Brain (organoid and tissue), 16 donors: ENCODE measurements at places on chromosomes 13 and 19.

GRCh38 chr19:31344403-31344802, 4.8 kb downstream of the TSHZ3 start:
- DNase-seq = no peak

- DNase-seq = no peak
These were observed 1.7 kb downstream of the TUBA3C start for GRCh38 chr13:19179916-19180315.

DNA sequence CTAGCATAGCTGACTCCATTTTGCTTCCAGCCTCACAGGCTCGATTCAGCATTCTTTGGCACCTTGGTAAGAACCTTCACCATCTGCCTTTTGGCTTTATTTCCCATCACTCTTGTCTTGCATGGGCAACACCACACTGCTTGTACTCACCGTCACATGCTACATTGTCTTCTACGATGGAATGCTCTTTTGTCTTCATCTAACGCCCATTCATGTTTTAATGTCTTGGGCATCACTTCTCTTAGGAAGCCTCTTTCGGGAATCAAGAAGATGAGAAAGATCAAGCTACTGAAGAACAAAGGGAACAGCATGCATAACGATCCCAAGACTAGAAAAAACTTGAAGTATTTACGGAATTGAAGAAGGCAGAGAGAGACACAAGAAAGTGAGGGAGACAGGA, 5.7 kb upstream of the RPL21 start:
- DNase-seq = no peak

GRCh38 chr13:34857558-34858325, 84.3 kb upstream of the NBEA start:
- no peak for DNase-seq

- peak; percentile 69 for DNase-seq
These were observed 49.7 kb downstream of the CRTC1 start for GRCh38 chr19:18733196-18733647.

GRCh38 chr19:49073514-49074378, 1.2 kb upstream of the KCNA7 start:
- DNase-seq = no peak

- DNase-seq = peak; percentile 53
These were observed 7.4 kb upstream of the FCGBP start for GRCh38 chr19:39941615-39942365.

- no peak for DNase-seq
These were observed 37.3 kb upstream of the SIN3B start for GRCh38 chr19:16791942-16792341.

DNA sequence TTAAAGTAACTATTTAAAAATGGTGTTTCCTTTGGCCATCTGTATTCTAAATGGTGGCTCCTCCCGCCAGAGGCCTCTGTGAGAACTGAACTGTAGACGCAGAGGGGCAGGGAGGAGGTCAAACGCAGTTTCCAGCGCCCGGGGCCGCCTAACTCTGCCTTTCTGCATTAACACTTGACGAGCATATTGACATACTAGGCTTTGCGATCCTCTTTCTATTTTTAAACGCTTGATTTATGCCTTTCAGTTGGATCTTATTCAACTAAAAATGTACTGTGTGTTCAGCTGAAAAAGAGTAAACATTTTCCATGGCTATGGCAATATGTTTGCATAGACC, 74.7 kb downstream of the SPACA7 start:
- DNase-seq = peak; percentile 27

- DNase-seq = no peak
These were observed 11.2 kb downstream of the UNC13A start for GRCh38 chr19:17677002-17677401.

DNA sequence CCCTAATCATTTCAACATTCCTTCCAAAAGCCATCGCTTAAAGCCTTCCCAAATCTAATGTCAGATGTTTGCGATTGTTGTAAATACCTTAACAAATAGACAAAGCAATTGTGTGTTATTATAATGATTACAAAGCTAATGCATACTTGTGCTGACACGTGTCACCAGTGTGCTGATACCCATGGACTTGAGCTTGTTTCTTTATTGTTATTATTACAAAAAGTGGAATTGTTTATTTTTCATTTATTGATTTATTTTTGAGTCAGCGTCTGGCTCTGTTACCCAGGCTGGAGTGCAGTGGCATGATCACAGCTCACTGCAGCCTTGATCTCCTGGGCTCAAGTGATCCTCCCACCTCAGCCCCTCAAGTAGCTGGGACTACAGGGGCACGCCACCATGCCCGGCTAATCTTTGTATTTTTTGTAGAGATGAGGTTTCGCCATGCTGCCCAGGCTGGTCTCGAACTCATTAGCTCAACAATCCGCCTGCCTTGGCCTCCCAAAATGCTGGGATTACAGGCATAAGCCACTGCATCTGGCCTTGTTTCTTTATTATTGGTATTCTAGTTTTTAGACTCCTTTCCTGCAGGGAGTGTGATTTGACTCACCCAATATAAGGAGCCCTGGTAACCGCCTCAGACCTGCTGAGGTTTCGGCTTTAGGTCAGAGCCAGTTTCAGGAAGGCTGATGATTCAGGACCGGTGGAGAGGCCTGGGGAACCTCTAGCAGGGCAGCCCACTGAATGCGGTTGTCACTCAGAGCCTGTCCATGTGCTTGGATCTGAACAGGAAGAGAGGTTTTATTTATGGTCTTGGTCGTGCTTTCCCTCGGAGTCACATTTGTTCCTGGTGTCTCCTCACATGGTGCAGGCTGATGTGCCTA, 2.1 kb upstream of the FBXO17 start:
- DNase-seq = no peak

DNA sequence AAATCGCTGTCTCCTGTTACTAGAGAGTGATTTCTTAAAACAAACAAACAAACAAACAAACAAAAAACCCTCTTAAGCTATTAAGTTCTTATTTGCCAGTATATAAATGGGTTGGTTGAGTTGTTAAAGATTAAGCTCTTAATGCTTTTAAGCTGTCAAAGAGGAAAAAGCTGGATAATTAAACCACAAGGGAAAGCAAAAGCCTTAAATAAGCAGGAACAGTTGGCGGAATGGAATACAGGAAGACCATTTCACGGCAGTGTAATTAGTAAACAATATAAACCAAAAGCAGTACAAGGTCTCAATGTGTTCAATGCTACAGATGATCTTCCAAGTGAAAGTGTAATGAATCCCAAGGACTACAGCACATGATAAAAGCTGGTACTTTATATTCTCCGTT, 32.2 kb upstream of the GGACT start:
- no peak for DNase-seq

DNA sequence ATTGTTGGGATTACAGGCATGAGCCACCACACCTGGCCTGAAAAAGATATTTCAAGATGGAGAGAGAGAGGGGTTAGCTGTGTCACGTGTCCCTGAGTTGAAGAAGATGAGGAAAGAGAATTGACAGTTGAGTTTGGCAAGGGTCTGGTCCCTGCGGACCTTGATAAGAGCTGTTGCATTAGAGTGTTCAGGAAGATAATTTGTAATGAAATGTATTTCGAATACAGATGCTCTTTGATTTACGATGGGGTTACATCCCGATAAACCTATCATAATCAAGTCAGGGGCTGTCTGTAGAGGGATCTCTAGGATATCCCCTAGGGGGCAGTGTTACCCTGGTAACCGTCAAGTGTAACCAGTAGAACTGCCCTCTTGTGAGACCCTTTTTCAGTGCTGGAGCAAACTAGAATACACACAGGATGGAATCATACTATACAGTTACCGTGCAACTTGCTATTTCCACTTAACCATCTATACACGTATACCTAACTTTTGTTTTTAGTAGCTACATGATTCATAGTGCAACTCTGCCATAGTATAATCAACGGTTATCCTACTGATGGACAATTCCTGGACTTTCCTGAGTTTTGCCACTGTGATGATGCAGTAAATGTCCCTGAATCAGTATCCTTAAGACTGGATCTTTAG, 1.5 kb upstream of the ELOF1 start:
- DNase-seq = peak; percentile 48

GRCh38 chr19:44666852-44667556, 4.3 kb upstream of the CEACAM19 start:
- peak; percentile 45 for DNase-seq

DNA sequence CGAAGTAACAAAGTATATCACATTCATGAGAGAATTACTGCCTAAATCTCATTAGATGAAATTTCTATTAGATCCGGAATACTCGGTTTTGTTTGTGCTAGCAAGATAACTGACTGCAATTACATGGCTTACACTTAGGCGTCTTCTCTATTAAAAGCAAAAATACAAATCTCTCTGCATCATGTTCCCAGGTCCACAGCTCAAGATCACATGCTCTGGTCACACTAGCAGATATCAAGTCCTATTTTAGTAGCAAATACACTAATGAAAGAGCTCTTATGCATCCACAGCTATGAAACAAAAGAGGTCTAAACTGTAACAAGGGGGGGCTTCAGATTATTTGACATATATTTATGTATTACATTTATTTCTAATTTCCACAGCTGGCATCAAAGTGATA, 53.5 kb downstream of the EFNB2 start:
- DNase-seq = no peak

DNA sequence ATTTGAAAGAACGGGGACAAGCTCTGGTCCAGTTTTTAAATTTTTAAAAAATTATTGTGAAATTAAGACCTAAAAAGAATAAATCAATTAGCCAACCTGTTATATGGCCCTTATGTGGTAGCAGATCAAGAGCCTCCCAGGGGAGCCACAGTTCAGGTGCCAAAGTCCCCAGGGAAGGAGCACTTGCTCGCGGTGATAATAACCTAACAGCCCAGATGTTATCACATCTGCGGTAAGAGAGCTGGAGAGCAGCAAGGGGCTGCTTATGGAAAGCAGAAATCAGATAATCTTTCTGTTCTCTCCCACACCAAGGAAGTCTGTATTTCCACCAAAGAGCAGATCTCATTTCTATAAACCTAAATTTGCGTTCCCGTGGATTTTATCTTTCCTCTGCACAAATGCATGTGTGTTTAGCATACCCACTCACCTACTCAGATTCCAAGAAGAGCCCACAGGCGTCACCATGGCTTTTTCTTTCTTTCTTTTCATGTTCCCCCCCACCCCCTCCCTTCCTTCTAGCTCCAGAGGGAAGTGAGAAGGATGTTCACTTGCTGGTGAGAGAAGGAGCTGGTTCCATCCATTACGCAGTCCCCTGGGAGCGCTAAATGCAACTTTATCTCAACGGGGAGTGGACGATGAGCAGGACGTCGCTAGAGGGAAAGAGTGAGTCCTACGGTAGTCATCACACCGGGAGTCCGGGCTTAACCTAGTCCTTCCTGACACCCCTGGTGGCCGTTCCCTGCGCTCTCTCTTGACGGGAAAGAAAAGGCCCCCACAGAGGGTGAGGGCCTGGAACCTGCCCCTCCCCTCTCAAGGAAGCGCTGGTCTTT, 1.6 kb upstream of the POU4F1 start:
- DNase-seq = no peak

DNA sequence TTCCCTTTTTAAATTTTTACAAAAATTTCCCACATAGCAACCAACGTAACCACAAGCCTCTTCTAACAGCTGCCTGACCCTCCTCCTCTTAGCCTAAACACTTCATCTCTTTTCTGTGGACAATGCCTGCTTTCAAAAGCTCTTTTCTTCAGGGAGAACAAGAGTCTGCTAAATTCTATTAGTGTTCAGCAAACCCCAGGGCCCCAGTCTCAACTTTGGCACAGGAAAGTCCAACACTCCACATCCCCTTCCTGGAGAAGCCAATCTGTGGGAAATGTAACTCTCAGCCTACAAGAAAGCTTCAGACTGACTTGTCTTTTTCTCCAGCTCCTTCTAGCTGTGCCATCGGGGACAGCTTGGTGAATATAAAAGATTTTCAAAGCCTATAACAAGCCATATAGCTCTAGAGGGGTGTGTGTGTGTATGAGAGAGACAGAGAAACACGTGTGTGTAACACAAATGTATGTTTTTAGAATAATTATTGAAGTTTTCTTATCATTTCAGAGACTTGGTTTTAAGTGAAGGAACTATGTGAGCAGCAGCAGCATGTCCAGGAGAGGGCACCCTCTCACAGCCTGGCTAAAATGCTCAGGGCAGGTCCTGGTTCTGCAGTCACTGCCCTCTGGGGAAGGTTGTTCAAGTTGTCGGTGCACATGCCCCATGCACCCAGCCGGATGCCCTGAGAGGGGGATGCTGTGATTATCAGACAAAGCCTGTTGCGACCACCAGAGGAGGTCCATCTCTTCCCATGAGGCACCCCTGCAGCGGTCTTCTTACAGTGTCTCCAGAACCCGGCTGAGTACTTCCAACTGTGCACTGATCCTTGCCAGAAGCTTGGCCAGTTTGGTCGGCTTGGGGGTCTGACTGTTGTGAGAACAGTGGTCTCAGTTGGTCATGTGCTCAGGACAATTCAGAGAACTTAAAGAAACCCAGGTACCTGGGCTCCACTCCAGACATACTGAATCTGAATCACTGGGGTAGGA, 34.4 kb downstream of the CCDC70 start:
- DNase-seq = peak; percentile 19

DNA sequence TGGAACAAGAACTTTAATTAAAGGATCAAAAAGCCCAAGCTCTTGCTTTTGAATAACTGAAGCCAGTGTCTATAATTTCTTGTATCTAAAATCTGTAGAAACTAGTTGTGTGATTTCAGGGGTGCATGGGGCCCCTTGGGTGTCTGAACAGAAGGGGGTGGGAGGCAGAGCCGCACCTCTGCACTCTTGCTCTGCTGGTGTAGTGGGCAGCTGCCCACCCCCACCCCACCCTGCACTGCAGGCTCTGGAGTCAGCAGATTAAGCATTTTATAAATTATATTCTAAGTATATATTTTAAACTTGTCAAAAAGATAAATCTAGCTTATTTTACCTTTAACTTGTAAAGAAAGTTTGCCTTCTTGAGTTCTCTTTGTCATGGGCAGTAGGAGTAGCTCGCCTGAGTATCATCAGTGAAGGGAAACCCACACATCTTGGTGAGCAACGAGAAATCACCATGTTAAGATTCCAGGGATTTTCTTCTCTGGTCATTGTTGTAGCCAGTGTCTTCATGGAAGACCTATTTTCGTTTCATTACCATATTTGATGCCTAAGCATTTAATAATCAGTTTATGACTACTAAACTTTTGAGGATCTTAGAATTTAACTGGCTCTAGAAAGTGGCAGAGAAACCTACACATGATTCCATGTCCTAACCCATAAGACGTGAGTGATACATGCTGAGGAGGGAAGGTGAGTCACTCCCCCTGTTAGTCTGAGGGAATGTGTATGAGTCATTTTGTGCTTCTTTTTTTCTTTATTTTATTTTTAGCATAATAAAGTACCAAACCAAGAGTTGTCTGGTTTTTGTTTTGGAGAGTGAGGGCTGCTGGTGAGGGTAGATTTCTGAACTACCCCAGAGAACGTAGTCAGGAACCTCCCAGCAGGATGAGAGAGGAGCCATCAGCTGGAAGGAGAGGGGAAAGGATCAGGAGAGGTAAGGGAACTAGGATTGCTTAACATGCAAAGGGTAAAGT, 7.7 kb downstream of the UBE2L5 start:
- DNase-seq = no peak

- DNase-seq = peak; percentile 75
These were observed 33.1 kb downstream of the CEBPG start for GRCh38 chr19:33406521-33407139.

DNA sequence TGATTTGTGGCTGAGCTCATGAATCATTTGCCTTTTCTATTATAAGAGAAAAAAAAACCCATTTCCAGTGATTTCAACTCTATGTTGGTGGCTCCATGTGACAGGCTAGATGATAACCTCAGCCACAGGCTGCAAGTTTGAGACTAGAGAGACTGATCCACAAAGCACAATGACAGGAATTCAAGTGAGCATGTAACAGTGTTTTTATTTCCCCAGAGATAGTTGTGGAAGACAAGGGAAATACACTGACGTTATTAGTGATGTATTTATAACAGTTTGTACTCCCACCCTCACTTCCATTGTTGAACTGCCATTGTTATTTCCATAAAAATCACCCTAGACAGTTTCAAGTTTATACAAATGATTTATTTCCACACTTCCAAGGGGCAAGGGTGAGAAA, 27.9 kb upstream of the EDNRB start:
- DNase-seq = no peak

GRCh38 chr13:51355217-51355616, 15.7 kb downstream of the SERPINE3 start:
- DNase-seq = no peak
